Thymus (tissue), 14 donors: ENCODE measurements at places on chromosomes 2 and 18.

DNA sequence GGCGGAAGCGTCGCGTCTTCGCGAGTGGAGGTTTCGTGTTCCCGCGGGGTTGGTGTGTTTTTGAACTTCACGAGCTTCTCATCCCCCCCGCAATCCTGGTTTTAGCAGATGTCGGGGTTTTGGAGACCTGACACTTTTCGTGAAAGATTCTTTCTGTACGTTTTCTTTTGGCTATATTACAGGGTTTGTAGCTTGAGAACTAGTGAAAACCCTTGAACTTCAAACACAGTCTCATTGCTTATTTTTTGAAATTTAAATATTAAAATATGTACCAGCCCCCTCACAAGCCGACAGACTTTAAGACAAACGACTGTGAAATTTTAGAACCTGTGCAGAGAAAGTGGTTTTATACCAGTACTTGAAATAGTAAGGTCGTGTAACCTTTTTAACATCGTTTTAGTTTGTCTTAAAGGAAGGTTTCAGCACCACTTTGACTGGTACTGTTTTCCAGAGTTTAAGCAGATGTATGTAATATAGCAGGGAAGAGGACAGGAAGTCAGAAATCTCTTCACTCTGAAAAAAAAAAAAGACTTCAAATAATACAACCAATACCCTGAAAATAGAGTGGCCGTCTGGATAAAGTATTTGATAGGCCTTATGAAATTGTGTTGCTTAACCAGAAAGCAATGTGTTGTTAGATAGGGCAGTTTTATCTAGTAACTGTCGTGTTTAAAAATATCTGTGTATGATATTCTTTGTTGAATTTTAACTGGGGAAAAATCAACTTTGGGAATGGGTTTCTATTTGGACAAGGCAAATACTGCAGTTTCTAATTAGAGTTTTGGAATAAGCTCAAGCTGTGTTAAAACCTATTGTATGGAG is 1.4 kb downstream of the SPATS2L start:
- DNase-seq: no peak

DNA sequence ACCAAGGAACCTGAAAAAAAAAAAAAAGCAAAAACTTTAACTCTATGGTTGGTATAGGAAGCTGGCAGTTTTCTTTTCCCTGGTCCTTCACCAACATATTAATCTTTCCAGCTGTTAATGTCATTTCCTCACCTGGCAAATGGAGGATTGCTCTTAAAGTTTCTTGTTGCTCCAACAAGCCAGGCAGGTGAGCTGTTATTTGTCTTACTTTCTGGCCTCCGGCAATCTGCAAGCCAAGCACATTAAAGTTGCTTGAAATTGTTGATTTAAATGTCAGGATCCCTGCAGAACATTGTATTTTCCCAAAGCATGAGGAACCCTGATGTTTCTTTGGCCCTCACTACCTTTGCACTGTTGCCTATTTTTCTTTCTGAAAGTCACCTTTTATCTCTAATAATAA is 664.9 kb downstream of the METTL4 start:
- DNase-seq: no peak

- DNase-seq: no peak
Measured at GRCh38 chr18:77560341-77560992, 310.8 kb downstream of the GALR1 start.

- DNase-seq: no peak
Measured at GRCh38 chr18:6681331-6681875, 48.1 kb upstream of the ARHGAP28 start.

GRCh38 chr18:9482790-9483189 is 7.5 kb downstream of the RALBP1 start:
- DNase-seq: no peak
